NCI-H1436 (cell line): ENCODE measurements at places on chromosomes 7 and 10.

DNA sequence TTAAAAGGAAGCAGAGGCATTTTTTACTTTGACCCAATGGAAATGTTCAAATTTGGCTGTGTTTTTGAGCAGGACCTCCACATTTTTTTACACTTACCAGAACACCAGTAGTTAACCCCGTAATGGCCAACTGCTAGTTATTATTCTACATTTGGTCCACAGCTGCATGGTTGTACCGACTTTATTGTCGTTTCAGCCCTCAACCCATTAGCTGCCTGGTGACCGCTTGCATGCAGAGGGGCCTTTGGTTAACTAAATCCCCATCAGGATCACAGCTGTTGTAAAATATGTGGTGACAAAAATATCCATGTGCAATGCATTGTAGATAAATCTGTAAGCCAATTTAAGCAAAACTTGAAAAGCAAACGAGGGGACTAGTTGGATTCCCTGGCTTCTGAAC lies 342.2 kb upstream of the MEOX2 start:
- no peak for DNase-seq

DNA sequence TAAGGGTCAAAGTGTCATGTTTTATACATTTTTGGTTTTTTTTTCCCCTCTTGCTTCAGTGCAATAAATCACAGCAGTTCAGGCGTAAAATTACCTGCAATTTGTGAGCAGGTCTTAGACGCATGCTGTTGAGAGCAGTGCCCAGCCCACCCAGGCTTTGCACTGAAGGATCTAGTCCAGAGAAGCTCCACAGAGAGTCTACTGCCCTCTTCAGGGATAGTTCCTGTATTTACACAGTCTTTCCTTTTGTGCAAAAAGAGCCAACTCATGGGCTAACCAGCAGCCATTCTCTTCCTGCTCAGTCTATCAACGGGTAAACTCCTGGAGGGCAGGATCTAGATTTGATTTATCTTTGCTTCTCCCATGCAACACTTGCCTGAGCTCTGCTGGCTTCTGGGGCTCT lies 82.2 kb upstream of the NAMPT start:
- no peak for DNase-seq

DNA sequence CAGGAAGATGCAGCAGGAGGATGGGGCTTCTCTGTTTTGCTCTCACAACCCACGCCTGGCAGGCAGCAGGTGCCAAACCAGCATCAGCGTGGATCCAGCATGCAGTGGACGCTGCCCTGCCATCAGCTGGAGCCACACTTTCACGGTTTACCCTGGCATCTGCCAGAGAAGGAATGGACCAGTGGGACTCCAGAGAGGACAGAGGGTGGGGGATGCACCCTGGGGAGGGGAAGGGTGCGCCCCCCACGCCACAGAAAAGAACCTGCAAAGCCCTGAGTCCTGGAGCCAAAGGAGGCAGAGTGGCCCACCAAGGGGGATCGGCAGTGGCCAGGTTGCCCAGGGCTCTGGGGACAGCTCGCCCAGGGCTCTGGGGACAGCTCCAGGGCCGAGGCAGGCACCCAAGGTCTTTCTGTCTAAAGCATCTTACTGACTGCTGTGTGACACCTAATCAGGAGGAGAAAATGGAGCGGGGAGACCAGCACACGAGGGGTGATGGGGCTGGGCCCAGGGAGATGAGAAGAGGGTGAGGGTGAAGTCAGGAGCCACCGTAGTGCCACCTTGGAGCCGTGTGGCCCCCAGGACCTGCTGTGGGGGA lies 225.1 kb downstream of the DNAJB6 start:
- no peak for DNase-seq

- DNase-seq = no peak
These were observed 31.9 kb upstream of the PWWP2B start for GRCh38 chr10:132365102-132365501.

DNA sequence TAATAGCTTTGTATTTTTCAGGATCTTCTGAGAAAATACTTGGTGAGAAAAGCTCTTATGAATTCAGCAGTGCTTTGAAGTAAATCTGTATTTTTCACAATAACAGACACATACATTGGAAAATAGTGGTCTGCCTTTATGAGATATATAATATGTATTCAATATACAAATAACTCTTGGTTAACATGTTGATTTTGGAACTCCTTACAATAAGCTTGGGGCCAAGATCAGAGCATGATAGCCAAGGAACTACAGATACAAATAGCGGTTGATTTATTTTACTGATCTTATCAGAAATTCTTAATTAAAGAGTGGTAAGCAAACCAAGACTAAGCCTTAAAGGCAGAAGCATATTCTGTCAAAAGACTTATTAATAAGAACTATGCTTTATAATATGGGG lies 24.5 kb upstream of the NXPH1 start:
- DNase-seq = no peak
